ENCODE measurements at places on chromosomes 3 and 15.

DNA sequence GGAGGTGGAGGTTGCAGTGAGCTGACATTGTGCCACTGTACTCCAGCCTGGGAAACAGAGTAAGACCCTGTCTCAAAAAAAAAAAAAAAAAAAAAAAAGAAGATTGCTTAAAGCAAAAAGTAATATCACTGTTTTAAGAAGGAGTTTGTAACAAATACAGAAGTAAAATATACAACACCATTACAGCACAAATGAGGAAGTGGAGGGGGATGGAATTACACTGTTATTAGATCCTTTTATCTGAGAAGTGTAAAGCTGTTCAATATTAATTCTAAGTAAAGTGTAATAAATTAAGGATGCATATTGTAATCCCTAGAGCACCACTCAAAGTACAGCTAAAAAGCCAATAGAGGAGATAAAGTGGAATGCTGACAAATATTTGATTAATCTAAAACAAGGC is 47.0 kb upstream of the SNRPA1 start:
- no peak for DNase-seq

DNA sequence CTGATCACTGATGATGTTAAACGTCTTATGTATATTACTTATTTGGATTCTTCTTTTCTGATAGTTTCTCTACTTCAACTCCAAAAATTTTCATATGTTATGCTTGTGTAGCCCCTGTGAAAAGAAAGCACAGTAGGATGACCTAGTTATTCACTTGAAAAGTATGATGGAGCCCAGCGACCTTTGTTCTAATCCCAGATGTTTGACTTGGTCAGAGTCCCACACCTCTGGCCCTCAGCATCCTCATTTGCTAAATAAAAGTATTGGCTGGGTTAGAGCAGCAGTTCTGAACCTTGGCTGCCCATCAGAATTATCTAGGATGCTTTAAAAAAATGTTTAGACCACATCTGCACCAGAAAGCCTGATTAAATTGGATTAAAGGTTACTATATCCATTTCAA is 173.7 kb downstream of the ATG7 start:
- DNase-seq: no peak

- peak; percentile 21 for DNase-seq
Observed at GRCh38 chr15:50907601-50908208, 778 bp upstream of the AP4E1 start.

- no peak for DNase-seq
Observed at GRCh38 chr3:119483101-119483500, 14.3 kb downstream of the POGLUT1 start.

DNA sequence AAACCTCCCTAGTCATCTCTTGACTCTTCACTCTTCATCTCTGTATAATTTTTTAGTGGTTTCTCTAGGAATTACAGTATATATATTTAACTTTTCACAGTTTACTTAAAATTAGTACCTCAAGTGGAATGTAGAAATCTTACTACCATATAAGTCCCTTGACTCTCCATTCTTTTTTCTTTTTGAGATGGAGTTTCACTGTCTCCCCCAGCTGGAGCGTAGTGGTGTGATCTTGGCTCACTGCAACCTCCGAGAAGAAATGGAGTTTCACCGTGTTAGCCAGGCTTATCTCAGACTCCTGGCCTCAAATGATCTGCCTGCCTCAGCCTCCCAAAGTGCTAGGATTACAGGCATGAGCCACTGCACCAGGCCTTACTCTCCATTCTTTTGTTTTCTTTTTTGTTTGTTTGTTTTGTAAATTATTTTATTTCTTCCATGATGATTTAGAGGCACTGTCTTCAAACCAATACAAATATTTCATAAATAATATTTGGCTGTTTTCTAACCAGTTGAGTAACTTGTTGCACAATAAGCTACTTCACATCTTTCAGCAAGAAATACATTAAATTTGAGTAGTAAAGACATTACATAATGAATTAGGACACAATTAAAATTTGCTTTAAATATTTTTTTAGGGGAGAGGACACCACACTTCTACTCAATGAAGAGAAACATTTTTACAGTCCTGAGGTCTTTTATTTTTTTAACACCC is 144.8 kb downstream of the RBPMS2 start:
- no peak for DNase-seq

DNA sequence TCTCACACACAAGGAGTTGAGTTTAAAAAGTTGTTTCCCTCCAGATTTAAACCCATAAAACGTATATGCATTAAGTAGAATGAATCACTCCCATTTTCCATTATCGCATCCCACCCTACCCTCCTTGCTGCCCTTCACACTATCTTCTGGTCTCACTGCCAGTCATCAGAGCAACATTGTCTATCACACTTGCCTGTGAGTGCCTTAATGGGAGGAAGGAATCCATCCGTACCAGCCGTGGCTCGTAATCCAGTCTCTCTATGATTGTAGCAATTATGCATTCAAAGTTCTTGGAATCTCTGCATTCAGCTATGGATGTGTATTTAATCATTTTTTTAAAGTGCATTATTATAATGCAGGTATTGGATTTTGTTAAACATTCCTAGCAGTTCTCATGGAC is 1.9 kb downstream of the TMEM266 start:
- no peak for DNase-seq

DNA sequence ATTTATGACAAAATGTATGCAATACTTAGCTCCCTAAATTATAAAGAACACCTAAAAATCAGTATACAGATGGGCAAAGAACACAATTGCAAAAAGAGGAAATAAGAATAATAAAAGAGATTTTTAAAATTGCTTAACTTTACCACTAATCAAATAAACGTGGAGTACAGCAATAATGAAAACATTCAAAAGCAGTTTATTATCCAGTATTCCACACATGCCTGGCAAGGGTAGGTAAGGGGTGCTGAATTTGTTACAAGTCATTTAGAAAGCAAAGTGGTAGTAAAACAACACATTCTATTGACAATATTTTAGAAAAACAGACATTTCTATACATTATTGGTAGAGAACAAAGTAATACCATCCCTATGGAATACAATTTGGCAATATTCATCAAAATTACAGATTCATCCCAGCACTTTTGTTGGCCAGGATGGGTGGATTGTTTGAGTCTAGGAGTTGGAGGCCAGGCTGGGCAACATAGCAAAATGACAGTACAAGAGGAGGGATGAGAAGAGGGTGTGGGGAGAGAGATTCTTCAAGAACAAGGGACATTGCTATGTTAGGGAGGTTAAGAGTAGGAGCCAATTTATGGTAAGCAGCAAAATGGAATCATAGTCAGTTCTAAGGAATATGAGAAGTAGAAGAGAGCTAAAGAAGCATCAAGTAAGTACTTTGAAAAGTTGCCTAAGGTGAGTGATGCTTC is 3.7 kb upstream of the ACKR4 start:
- DNase-seq: no peak

DNA sequence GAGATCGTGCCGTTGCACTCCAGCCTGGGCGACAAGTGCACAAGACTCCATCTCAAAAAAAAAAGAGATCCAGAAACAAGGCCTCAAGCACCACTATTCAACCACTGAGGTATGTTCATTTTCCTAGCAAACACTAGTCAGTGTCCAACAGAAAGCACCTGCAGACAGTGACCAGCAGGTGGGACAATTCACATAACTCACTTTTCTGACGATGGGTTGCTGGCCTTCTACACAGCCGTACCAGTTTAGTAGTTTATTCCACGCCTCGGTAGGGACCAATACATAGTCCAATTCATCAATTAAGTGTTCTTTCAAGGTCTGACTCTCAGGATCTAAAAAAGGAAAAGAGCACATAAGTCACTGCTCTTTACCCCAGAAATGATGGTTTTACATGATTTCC is 12.4 kb downstream of the USP4 start:
- peak; percentile 28 for DNase-seq

- no peak for DNase-seq
Observed at GRCh38 chr15:42048821-42049200, 28.0 kb upstream of the PLA2G4E start.

DNA sequence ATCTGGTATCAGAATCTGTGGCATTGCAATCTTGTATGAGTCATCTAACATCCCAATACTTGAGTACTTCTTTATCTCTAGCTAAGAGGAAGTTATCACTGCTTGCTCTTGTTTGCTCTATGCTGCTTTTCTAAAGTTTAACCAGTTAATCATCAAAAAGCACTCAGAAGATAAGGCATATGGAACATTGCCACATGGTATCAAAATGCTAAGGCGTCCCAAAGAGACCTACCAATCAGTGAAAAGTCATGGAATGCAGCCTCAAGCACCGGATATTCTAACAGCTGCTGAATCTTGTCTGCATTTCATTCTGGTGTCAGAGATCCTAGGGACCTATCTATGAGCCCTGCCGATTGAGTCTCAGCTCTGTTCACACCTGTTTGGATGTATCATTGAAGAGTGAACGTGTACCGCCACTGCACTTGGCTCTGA is 192.8 kb downstream of the ARPP21 start:
- no peak for DNase-seq

- DNase-seq: no peak
Observed at GRCh38 chr3:100682854-100683760, 26.2 kb upstream of the TFG start.

GRCh38 chr15:64571857-64572291 is 111.5 kb downstream of the ZNF609 start:
- DNase-seq: no peak

DNA sequence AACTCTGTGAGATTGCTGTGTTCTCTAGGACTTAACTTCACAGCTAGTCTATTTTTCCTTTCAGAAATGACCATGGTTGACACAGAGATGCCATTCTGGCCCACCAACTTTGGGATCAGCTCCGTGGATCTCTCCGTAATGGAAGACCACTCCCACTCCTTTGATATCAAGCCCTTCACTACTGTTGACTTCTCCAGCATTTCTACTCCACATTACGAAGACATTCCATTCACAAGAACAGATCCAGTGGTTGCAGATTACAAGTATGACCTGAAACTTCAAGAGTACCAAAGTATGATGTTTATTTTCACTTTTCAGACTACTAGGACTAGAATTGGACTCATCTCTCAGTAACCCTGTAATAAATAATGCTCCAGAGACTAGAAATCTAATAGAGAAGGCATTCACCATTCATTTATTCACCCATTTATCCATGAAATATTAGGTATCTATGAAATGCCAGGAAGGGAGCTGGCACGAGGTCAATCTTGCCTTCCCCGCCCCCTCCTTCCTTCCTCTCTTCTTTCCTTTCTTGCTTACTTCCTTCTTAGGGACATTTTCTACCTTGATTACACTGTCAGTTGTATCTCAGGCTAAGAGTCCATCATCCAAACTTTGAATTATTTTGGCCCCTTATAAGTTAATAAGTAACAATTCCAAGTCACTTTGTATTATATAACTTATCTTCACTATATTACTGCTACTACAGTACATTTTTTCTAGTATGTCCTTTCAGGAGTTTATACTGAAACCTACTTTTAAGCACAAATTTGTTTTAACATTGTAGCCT is 91.0 kb downstream of the PPARG start:
- DNase-seq: no peak

- DNase-seq: no peak
Observed at GRCh38 chr3:184670091-184670602, 41.7 kb downstream of the MAGEF1 start.

DNA sequence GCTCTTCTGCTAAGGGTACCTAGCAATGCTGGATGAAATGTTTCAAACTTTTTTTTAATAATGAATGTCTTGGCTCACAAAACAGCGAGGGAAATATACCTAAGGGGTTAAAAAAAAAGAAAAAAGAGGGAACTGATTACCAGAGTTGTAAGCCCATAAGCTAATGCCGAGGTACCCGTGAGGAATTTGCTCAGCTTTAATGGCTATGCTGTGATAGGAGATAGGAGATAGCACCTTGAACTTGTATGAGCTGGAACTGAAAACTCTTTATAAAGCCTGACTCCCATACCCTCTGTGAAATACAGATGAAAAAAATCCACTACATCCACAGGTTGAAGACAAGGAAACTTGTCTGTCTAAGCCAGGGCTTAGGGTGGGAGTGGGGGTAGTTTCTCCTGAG is 13.9 kb downstream of the GRAMD1C start:
- no peak for DNase-seq

- peak; percentile 44 for DNase-seq
Observed at GRCh38 chr15:22811640-22812039, 25.2 kb downstream of the NIPA1 start.

GRCh38 chr3:188200481-188200880 is 46.5 kb downstream of the LPP start:
- DNase-seq: no peak

- DNase-seq: peak; percentile 54
Observed at GRCh38 chr3:13027154-13027553, 46.1 kb downstream of the IQSEC1 start.

DNA sequence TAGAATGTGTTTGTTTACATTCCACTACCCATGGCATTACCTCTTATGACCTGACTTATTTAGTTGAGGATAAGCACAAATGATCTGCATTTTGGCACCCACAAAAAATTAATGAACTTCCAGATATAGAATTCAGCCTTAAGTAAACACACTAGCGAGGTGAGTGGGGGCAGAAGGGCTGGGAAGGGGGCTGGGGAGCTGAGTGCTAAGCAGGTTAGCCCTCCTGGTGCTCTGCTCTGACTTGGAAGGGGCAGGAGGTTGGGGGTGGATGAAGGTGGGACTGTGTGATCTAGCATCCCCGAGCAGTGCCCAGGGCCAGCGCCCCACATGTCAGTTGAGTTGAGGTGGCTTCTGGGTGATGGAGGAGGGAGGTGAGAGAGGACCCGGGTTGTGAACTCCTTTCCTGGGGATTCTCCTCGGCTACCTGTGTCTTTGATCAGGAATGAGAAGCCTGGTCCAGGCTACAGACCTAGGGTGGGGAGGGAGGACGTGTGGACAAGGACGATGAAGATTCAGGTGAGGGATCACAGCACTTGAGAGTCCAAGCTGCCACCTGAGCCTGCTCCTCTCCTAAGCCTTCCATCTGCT is 178.6 kb upstream of the SMAD3 start:
- no peak for DNase-seq

DNA sequence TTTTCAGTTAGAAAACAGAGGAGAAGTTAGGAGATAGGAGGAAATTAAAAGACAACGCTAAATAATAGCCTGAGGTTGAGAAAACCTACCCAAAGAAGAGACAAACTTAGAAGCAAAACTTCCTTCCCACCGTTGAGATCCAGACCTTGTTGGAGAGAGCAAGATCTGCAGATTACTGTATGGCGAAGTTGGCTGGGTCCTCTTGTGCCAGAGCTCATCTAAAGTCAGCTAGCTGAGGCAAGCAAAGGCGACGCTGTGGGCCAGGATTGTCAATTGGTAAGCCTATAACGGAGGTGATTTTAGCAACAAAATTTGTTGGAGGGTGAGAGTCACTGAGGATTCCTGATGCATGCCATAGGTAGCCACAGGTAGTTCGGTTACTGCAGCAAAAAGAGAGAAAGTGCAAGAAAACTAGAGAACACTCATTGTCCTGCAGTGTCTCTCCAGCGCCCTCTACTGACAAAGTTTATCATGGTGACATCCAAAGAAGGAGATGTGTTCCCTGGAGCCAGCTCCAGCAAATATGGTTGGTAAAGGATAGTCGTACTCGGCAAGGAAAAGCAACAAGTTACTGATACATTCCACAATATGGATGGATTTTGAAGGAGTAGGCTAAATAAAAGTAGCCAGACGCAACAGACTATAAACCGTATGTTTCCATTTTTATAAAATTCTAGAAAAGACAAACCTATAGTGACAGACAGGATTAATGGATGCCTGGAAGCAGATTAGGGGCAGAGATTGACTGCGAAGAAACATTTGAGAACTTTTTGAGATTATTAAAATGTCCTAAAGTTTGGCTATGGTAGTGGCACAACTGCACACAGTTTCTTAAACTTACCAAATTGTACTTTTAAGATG is 9.8 kb upstream of the OR5K4 start:
- DNase-seq: peak; percentile 41

GRCh38 chr3:78992400-78992799 is 775.4 kb downstream of the ROBO1 start:
- no peak for DNase-seq
